IPS-NIHi11 (cell line): ENCODE measurements at places on chromosomes 16 and 17.
A peak's percentile ranks its signal among the peaks of the same experiment; 100 is the strongest.

DNA sequence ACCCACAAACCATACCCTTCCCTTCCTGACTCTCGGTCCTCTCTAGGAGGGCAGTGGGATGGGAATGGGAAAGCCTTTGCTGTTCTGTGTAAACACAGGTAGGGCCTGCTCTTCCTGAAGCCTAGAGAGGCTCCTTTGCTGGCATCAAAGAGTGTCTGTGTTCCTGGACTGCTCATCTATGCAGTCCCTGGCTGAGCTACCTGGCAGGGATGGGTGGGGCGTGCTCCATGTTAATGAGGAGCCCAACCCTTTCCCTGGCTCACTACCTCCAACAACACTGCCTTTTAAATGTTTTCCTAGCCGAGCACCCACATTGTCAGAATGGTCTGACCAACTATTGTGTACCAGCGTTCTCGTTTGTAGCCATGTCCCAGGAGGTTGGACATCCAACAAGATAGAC, 26.6 kb upstream of the NAGLU start:
- no peak for DNase-seq

GRCh38 chr17:36034127-36034526, 16.4 kb upstream of the CCL23 start:
- DNase-seq = no peak

DNA sequence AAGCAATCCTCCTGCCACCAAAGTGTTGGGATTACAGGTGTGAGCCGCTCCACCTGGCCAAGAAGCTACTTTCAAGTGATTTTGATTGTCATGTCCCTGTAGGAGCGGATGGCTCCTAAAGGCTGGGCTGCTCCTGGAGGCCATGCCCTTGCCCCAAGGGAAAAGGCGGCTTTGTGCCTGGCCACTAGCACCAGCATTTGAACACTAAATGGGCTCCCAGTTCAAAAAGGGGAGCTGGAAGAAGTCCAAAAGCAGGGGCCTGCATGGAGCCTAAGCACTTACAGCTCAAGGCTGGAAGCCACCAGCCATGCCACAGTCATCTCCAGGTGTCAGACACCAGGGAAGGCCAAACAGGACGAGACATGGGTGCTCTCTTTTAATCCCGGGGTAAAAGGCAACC, 26.8 kb downstream of the SPHK1 start:
- DNase-seq = no peak

GRCh38 chr17:66783656-66784381, 51.1 kb upstream of the CACNG5 start:
- DNase-seq = no peak

- DNase-seq = no peak
Observed at GRCh38 chr17:7363311-7363710, 8.4 kb downstream of the TMEM95 start.

- DNase-seq = no peak
Observed at GRCh38 chr16:4380119-4381063, 8.7 kb downstream of the VASN start.

DNA sequence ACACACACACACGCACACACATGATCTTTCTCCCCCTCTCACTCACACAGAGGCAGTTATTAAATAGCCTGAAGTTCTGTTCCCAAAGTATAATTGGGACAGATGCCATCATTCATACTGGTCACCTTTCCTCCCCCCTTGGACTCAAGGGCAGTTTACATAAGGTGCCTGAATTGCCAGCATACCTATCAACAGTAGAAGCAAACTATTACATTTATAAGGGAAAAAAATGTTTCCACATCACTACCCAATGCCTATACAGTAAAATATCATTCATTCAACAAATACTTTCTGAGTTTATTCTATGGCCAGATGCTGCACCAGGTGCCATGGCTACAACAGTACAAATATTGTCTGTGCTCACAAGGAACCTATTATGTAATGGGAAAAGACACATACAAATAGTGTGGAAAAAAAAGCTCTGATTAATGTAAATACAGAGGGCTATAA, 6.3 kb downstream of the CNTD1 start:
- no peak for DNase-seq

GRCh38 chr16:48542020-48542473, 67.9 kb downstream of the N4BP1 start:
- DNase-seq = peak; percentile 53

DNA sequence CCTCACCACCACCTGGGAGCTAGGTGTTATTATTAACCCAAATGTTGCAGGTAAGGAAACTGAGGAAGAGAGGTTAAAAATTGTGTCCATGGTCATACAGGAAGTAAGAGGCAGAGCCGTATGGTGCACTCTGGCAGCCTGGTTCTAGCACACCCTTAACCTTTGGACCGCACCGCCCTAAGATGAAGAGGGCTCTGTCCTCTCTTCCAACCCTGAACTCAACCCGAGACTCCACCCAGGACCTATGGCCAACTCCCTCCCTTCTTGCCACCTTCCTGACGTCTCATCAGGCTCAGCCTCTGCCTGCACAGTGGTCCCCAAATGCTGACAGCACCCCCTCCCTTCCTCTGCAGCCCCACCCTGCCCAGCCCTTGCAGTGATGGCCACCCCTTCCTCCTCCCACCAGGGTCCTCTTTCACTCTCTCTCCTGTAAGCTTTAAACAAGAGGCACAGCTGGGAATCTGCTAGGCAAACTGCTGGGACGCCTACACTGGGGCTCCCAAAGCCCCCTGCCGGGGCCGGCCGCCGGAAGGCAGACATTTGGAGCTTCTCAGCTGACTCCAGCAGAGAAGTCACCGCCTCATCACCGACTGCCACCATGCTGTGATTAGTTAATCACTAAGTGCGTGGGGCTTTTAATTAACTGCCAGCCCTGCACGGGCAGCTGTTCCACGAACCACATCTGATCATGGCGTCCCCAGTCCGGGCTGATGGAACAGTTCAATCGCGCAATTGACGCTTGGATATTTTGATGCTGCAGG, 16.7 kb upstream of the C16orf78 start:
- DNase-seq = no peak

GRCh38 chr17:17703140-17703919, 22.1 kb downstream of the RAI1 start:
- peak; percentile 55 for DNase-seq

DNA sequence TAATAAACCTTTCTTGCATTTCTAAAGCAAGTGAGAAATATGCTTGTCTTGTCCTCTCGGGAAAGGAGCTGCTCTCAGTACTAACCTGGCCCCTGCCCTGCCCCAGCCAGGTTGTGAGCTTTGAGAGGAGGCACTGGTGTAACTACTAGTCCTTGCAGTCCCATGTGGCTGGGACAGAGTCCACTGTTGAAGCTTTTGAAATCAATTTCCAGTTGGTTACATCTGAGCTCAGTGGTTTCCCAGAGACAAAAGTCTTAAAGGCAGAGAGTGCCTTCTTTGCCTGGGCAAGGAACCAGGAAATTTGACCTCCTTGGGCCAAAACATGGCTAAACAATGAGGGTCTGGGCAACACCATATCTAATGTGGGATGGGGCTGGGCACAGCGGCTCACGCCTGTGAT, 48.7 kb downstream of the GSG1L start:
- no peak for DNase-seq
